Peyer's patch (tissue), 4 donors: ENCODE measurements at places on chromosomes 2 and 18. TPM values are rescaled to one million over a fixed set of nuclear protein-coding genes. Genes with fewer than 3 reads are reported as not detected.

DNA sequence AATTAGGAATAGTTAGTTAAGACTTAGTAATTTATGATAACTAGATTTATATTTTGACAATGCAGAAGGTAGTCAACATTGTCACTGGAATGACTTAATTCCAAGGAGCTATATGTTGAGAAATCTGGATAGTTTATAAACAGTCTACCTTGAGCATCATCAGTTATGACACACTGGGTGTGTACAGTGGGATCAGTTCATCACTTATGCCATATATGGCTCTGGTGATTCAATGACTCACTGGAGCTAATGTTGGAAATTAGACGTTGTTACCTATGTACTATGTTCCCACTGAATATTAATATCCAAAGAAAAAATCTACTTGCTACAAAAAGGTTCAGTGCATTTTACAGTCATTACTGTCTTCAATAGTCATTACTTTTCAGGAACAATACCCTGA is 34.0 kb upstream of the ITPRID2 start:
- DNase-seq = no peak

- no peak for DNase-seq
These were observed 1.3 kb downstream of the ADCYAP1 start for GRCh38 chr18:905948-906415.

GRCh38 chr18:25729072-25729471 is 361.3 kb downstream of the SS18 start:
- no peak for DNase-seq

Gene ALKAL2
- 9.1 TPM for total RNA-seq

Gene TXNDC2
- total RNA-seq = not detected

Gene PMAIP1
- 1.4 TPM for total RNA-seq

DNA sequence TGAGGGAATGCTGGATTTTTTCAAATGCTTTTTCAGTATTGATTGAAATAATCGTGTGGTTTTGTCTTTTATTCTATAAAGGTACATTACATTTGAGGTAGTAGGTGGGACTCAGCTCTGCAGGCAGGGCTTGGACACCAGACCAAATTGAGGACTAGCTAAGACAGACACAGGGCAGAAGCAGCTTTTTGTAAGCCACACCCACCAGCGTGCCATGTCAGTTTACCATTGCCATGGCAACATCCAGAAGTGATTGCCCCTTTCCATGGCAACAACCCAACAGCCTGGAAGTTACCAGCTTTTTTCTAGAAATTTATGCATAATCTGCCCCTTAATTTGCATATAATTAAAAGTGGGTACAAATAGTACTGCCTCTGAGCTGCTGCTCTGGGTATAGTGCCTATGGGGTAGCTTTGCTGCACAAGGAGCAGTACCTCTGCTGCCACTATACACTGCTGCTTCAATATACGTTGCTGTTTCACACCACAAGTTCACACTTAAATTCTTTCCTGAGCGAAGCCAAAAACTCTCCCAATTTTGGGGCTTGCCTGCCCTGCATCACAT is 23.6 kb upstream of the VWA3B start:
- DNase-seq = no peak

- DNase-seq = no peak
These were observed 12.5 kb upstream of the NAB1 start for GRCh38 chr2:190636361-190636760.

Gene DNAJC5G
- total RNA-seq = not detected

GRCh38 chr18:55781481-55781957 is 193.5 kb upstream of the TCF4 start:
- no peak for DNase-seq

- DNase-seq = no peak
These were observed 741.2 kb downstream of the NRXN1 start for GRCh38 chr2:50290718-50291117.

- no peak for DNase-seq
These were observed 16.0 kb upstream of the ATP8B1 start for GRCh38 chr18:57819119-57819518.
